ENCODE measurements at places on chromosomes 5 and 9.
A peak's percentile ranks its signal among the peaks of the same experiment; 100 is the strongest.

GRCh38 chr9:131393622-131394463 is at the start of gene PRRC2B:
Gene PRRC2B, plus strand, starts transcription at chr9:131394086. Its CDS starts 36,059 bp downstream, at chr9:131430145.
- DNase-seq, result peak; percentile 95

- no peak for DNase-seq
Observed at GRCh38 chr9:123378025-123378424, 22.0 kb downstream of the CRB2 start.

- DNase-seq, result no peak
Observed at GRCh38 chr5:171405615-171406014, 13.8 kb upstream of the FGF18 start.

DNA sequence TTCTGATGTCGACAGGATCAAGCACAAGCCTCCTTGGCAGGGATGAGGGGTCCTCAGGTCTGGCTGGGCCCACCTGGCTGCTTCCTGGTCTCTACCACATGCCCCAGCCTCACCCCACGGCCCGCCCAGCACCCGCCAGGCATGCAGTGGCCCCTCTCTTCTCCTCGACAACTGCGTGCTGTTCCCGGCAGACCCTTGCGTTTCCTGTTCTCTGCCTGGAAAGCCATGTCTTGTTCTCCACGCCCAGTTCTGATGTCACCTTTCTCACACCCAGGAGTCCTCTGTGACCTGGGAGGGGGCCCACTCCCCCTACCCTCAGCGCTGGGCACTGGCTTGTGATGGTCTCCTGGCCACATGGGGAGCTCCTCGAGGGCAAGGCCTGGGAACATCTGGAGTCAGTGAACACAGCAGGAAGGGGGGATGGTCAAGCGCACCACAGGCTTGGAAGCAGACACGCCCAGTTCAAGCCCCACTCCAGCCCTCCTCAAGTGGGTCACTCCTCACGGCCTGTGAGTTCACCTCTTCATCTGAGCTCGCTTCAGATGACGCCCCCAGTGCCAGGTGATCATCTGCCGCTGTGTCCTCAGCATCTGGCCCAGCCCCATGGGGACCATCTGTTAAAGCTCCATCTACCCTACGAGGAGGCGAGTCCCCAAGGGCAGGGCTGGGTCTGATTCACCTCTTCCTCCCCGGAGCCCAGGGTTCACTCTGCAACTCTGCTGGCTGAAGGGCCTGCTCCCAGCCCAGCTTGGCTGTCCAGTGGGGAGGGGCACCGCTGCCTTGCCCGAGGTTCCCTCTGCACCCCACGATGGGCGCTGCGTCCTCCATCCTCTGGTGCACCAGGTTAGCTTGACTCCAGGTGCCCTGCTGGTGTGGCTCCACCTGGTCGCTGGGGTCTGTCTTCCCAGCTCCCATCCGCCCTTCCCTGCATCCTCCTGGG is 133.2 kb upstream of the PHYKPL start:
- no peak for DNase-seq

DNA sequence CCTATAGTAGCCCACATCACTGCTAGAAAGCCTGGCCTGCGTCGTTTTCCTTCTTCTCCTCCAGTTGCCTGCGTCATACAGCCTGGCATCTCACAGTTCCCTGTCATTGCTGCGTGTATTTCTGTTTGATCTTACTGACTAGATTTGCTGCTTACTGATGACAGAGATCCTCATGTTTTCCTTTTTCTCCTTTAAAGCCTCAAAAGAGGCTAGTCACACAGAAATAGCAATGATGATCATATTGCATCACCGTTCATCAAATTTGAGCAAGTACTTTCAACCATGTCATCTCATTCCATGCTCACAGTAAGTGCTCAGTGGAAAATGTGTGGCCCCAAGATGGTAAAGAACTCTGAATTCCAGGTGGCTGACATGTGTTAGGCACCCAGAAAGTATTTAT is 76.8 kb downstream of the MVB12B start:
- no peak for DNase-seq

Measured in NCI-H1105 (cell line).